Pulmonary artery endothelial cell (primary cell): ENCODE measurements at places on chromosomes 3 and 15. TPM values are rescaled to one million over a fixed set of nuclear protein-coding genes. Genes with fewer than 3 reads are reported as not detected.

Gene SLC7A14
- total RNA-seq, result 3.0 and 11.8 TPM in 2 replicates

Gene CTXN2
- under 0.01 TPM in 1 of 2 replicates, not detected in the other for total RNA-seq

Gene SLC6A20
- total RNA-seq, result not detected in 2 replicates

Gene FBXW12
- 0.13 TPM in 1 of 2 replicates, not detected in the other for total RNA-seq

Gene LRRFIP2
- total RNA-seq, result 61.3 and 82.7 TPM in 2 replicates

Gene GRM2
- 0.18 TPM in 1 of 2 replicates, not detected in the other for total RNA-seq

Gene SPRED1
- 21.4 and 27.8 TPM in 2 replicates for total RNA-seq

Gene XCR1
- total RNA-seq, result not detected in 2 replicates

Gene WDR49
- total RNA-seq, result 0.07 and 0.20 TPM in 2 replicates

DNA sequence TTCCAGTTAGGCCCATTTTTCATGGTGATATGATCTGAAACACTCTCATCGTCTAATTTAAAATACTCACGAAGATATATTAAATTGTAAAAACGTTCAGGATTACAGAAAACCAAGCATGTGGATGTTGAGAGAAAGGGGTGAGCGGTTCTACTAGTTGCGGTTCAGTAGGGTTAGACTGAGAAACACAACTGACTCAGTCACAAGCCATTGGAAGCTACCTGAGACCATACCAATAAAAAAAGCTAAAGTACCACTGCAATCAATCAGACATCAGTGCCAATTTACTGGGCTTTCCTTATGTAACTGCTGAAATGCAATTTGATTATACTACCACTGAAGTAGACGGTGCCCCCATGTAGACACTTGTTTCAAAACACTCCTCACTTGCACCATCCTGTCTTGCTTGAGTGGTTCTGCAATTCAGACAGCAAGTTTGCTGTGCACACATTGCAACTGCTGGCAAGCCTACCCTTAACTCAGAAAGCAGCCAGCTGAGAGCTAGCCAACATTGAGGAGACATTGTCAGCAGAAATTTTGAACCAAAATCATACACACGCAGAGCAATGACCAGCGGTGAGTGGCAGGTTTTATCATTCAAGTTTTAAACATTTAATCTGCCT is 368.7 kb upstream of the ARHGEF26 start:
- no peak for DNase-seq

DNA sequence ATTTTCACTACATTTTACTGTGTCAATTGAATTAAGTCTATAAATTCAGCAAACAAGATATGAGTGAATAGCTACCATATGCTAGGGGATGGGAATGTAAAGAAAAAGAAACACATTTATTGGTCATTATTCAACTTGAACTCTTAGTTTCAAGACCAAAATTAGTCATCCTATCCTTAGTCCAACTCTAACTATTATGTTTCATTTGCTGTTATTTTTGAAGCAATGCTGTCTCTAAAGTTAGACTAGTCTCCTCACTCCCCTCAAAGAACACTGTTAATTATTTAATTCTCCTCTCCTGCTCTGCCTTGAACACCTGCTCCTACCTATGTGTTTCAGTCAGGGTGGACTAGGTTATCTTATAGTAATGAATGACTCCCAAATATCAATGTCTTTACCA is 920.9 kb downstream of the TUSC7 start:
- no peak for DNase-seq

DNA sequence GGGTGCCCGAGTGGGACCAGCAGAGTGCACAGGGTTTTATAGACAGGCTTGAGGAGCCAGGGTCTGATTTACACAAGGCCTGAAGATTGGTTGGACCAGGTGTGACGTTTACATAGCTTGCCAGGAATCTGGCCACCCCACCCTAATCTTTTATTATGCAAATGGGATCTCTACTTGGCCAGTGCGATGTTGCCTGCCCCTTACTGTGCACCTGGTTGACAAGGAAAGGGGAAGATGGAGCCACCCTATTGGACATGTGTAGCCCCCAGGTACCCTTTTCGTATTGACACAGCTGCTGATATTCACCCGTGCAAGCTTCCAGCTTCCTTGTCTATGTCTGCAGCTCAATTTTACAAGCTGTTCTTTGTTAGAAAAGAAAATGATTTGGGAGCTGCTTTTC is 132.0 kb downstream of the ARNT2 start:
- no peak for DNase-seq

GRCh38 chr3:7270731-7271130 is 409.8 kb downstream of the GRM7 start:
- DNase-seq, result no peak

- DNase-seq, result no peak
These were observed 732 bp downstream of the SAXO2 start for GRCh38 chr15:82263350-82263749.

- DNase-seq, result no peak
These were observed 40.8 kb upstream of the KLF13 start for GRCh38 chr15:31285772-31286261.

DNA sequence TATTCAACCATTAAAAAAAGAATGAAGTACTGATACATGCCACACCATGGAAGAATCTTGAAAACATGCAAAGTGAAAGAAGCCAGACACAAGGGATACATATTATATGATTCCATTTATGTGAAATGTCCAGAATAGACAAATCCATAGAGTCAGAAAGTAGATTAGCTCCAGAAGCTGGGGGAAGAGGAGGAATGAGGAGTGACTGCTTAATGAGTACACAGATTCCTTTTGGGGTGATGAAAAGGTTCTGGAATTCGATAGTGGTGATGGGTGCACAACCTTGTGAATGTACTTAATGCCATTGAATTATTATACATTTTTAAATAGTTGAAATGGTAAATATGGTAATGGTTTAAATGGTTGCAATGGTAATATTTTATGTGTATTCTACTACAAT is 90.6 kb upstream of the SPATA12 start:
- no peak for DNase-seq

- DNase-seq, result no peak
These were observed 251.4 kb downstream of the MAGI1 start for GRCh38 chr3:65787340-65787739.

GRCh38 chr3:10950476-10951294 is 41.9 kb upstream of the SLC6A1 start:
- no peak for DNase-seq

DNA sequence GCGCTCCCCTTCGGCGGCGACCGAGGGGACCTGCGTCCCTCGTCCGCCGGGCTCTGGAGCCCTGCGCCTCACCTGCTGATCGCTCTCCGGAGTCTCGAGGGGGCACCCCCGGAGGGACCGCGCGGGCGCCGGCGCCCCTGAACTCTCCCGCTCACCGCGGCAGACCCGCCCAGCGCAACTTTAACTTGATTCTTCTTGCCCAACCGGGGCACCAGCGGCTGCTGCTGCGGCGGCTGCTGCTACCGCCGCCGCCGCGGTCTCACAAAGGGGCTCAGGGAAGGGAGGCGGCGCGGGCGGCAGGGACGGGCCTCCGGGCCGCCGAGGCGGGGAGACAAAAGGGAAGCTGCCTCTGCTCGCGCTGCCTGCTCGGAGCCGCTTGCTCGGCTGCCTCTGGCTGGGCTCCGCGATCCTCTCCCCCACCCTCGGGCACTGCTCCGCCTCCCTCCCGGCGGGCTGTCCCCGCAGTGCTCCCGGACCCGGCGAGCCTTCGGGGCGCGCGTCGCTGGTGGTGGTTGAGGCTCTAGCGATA is at the start of gene PPM1L:
Gene PPM1L (plus strand): TSS at position 456 of the 529 bp plus-strand sequence.
- no peak for DNase-seq

GRCh38 chr3:138127636-138128365 is 4.4 kb downstream of the A4GNT start:
- DNase-seq, result no peak

DNA sequence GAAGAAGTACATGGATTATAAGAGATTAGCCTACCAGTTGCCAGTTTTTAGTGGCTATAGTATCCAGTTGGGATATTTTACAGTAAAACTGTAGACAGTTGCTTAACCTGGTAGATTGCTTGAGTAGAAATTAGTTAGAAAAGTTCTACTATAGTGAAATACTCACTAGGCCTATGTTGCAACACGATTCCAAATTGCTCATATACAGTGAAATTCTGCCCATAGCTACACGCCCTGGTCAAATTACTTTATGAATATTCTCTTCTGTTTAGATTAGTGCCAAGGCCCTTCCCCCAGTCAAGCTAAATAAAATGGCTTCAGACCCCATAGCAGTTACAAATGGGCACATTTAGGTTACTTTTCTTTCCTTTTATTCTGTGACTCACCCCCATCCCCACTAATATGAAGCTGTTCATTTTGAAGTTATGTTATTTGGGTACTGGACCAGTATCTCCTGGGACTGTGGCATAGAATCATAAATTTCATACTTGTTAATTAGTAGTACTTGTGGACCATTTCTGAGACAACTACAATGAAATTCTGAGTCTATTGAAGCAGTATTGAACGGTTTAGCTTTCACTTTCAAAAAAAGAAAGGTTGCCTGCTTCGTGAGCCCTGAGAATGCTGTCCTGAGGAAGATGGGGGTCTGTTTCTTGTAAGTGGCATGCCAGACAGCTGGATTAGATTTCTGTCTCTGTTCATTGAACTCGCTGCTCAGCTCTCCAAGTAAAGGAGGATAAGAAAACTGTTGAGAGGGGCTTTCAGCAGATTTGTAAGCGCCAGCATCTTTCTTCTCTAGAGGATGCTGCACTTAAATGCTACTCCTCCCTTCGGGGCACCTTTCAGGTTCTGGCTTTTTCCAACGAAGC is 65.8 kb upstream of the CFAP20DC start:
- no peak for DNase-seq

DNA sequence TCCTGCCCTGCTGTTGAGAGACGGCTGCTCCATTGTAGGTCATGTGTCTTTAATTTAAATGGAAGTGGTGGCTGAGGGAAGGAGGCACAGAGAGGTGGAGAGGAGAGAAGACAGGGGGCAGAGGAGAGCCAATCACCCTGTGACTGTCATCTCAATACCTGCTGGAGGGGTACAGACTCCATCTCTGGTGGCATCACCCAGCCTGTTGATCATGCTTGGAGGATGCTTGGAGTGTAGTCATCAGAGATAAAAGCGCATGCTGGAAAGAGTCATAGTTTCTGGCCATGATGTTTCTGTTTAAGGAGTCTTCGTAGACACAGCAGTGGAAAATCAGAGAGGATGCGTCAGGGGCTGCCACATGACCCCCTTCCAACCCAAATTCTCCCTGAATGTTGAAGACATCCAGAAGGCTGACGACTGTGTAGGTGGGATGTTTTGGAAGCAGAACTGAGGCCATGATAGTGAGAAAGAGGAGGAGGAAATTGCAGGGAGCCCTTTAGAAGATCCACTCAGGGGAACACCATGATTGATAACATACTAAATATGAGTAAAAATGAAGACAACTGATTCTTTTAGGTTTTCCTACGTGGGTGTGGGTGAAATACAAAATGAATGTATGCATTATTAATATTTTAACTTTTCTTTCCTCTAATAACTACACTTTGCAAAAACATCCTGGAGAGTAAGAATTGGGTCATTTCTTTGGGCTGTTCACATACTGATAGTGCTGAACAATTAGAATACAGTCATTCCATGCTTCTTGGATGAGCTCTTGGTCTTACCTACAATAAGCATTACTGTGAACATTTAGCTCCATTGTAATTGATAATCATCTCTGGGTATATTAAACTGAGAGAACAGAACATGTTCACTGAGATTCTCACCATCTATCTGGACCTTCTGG is 210.6 kb upstream of the ATP10A start:
- DNase-seq, result no peak

DNA sequence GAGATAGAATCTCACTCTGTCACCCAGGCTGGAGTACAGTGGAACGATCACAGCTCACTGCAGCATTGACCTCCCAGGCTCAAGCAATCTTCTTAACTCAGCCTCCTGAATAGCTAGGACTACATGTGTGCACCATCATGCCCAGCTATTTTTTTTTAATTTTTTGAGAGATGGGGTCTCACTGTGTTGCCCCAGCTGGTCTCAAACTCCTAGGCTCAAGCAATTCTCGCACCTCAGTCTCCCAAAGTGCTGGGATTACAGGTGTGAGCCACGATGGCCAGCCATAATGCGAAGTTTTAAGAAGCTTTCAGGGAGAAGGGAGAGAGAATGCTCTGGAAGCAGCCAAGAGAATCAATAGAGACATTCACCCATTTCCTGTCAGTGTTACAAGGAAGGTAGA is 42.7 kb downstream of the PRKAR2A start:
- no peak for DNase-seq

DNA sequence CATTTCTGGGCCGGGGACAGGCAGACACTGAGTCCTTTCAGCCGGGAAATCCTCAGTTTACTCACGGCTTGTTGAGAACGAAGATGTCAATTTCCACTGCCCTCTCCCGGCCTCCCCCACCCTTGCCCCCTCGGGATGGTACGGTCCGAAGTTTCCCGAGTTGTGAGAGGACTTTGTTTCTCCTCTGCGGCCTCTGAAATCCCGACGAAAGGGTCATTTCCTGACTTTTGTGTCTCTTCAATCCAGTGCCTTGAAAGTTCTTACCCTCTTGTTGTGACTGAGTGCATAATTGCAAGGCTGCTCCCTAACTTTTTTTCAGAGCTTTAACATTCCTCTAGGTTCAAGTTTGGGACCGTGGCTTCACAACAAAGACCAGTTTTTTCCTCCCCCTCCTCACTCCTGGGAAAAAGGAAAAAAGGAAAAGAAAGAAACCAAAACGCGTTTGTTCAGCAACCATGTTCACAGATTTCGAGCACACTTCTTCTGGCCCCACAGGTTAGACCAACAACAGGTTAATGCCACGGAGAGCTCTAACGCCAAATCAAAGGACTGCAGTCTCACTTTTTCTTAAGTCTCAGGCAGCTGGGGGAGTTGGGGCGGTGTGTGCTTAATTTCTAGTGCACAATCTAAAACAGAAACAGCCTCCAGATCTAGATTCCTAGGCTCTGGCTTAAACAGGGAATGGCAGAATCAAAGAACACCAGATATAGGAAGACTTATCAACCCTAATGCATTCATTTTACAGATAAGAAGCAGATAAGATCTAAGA is 138.9 kb downstream of the TMCO5A start:
- DNase-seq, result no peak

DNA sequence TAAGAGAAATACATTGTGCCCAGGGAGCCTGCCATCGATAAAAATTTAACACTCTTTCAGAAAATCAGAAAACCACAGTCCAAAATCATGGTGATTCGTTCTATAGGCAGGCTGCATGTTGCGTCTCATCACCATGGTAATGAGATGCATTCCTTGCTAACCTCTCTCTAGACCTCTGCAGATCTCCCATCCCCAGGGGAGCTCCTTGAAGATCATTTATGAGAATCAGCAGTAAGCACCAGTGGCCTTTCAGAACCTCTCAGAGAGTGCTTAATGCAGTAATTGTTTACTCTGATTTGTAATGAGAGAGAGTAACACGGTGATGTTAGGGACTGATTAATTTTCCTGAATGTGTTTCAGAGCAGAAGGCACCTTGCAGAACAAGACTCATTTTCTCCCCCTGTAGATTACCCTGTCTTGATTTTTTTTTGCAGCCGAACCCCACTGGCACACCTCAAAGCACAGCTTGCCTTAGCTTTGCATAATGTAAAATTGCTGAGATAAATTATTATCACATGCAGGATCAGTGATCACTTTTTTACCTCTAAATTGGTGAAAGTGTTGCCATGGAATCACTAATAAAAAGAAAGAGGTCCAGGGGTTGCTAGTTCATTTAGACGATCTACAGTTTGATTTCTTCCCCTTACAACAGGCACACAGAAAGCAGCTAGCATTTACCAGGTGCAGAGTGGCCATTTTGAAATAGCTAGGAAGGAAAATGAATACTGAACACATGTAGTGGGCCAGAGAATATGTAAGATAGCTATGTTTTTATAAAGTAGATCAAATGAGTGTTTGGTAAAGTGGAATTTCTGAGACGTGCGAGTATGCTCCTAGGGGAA is 98.9 kb upstream of the CHL1 start:
- DNase-seq, result no peak
